ENCODE measurements at places on chromosomes 1 and 21.

- DNase-seq, result no peak
Observed at GRCh38 chr1:236494586-236495466, 29.0 kb upstream of the LGALS8 start.

GRCh38 chr1:164771619-164772361 is 212.8 kb downstream of the PBX1 start:
- DNase-seq, result no peak

GRCh38 chr1:175708787-175709186 is 34.6 kb downstream of the TNR start:
- DNase-seq, result no peak

- peak; percentile 67 for DNase-seq
Observed at GRCh38 chr1:24070821-24071393, 41.0 kb downstream of the MYOM3 start.

DNA sequence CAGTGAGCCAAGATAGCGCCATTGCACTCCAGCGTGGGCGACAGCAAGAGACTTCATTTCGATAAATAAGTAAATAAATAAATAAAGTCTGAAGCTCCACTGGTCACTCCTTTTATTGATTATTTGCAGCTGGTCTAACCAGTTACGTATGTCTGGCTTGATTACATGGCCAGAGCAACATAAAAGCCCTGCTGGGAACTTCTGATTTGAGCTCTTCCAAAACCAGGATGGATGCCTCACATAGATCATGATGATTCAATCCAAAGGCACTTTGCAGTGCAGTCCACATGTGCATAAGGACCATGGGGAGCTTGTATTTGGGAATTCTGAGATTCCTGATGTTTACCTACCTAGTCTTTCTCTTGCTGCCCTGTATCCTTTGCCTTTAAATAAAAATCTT is 24.0 kb downstream of the NSUN4 start:
- no peak for DNase-seq

- no peak for DNase-seq
Observed at GRCh38 chr1:176193663-176194062, 13.4 kb downstream of the COP1 start.

DNA sequence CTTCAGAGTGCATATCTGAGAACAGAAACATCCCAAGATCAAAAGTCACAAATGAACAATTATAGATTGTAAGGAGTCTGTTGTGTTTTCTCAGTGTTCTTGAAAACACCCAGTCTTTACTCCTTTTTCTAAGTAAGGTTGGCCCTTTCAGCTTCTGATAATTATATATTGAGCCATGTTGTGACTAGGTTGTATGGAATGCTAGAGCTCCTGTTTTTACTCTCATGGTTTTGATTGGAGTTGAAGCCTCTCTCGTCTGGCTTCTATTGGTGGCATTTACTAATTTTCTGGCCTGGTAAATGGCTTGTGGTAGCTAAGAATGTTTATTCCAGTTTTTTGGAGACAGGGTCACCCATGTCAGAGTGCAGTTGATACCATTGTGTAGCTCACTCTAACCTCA is 84.7 kb downstream of the NDUFS5 start:
- no peak for DNase-seq

GRCh38 chr21:19590044-19590443 is 1186.5 kb upstream of the TMPRSS15 start:
- no peak for DNase-seq

GRCh38 chr1:194279975-194280374 is 1093.6 kb upstream of the B3GALT2 start:
- DNase-seq, result no peak

DNA sequence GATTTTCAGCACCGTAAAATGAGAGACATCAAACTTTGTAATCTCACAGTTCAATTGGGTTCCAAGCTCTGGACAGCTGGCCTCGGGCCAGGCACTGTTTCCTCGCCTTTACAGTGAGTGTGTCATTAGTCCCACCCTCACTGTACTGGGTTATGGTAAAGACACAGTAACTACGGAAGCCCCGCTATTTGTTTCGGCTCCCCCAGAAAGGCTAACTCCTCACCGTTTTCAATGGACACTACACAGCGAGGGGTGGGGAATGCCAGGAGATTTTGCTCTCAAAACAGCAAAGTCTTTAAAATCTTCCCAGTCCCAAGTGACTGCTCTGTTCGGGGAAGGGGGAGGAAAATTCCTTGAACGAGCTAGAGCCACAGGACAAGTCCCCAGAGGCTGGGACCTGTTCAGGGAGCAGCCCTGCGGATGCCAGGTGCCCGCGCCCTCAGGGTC is 757 bp upstream of the SPSB1 start:
- DNase-seq, result no peak
